Stimulated activated CD4-positive, alpha-beta T cell treated with anti-CD3 and anti-CD28 coated beads, Interleukin-1b, Interleukin-23, amount 100 ng/mL, for 1 hour (primary cell): ENCODE measurements at places on chromosomes 1 and 21.

DNA sequence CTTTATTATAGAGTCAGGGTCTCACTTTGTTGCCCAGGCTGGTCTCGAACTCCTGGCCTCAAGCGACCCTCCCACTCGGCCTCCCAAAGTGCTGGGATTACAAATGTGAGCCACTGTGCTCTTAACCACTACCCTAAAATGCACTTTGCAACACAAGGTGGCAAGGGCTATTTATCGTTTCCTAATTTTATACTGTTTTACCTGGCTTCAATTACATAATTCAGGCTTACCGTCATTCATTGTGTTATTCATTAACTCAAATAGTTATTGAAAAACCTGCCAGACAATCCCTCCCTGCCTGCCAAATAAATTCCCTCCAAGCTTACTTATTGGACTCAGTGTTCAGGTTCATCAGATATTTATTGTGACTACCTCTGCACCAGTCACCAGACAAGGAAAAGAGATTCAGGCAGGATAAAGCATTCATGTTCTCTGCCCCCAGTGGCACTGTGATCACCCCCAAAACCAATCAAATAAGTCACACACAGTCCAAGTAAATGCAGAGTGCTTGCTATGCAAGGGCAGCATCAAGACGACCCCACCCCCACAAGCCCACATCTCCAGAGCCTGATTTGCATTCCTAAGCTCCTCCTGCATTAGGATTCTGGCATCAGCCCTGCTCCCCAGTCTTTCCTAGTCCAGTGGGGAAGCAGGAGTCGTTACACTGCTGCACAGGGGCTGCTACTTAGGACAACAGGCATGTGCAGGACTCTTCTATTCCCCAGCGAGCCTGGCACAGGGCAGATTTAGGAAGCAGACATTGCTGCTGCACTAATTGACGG lies 8.1 kb downstream of the PAQR7 start:
- no peak for DNase-seq

DNA sequence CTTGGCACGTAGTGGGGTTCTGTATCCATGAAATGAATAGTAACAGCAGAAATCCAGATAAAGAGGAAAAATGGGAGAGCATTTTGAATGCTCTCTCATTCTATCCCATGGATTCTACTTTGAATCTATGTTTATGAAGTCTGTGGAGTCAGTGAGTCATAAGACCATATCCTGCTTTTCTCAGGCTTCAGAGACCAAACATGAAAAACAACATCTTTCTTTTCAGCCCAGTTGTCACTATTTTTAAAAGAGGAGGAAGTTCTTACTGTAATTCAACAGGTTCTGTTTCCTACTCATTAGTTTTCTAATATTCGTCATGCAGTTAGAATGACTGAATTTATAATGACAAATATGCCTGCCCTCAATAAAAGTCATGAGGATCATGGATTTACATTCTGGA lies 39.4 kb upstream of the CD55 start:
- no peak for DNase-seq

GRCh38 chr1:229028544-229028943 lies 242.4 kb upstream of the RAB4A start:
- no peak for DNase-seq

GRCh38 chr1:202689082-202689481 lies 21.2 kb downstream of the SYT2 start:
- DNase-seq = no peak

- DNase-seq = no peak
Observed at GRCh38 chr21:17250778-17251241, 262.0 kb upstream of the CXADR start.

- DNase-seq = no peak
Observed at GRCh38 chr1:25700144-25700523, 83.5 kb downstream of the MAN1C1 start.

DNA sequence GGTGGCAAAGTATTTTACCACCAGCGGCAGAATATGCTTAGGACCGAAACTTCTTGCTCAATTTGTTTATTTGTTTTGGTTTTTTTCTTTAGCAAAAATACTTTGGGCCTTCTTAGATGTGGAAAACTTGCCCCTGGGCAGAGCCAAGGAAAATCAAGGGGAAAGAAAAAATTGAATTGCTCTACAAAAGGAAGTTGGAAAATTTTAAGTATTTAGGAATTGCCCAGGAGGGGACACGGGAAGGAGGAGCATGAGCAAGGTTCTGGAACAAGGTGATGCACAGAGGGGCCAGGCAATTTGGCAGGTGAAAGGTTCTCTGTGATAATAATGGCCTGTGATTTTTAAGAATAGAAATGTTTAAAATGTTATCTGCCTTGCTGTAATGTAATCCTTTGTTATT lies 28.6 kb downstream of the SGIP1 start:
- DNase-seq = no peak

DNA sequence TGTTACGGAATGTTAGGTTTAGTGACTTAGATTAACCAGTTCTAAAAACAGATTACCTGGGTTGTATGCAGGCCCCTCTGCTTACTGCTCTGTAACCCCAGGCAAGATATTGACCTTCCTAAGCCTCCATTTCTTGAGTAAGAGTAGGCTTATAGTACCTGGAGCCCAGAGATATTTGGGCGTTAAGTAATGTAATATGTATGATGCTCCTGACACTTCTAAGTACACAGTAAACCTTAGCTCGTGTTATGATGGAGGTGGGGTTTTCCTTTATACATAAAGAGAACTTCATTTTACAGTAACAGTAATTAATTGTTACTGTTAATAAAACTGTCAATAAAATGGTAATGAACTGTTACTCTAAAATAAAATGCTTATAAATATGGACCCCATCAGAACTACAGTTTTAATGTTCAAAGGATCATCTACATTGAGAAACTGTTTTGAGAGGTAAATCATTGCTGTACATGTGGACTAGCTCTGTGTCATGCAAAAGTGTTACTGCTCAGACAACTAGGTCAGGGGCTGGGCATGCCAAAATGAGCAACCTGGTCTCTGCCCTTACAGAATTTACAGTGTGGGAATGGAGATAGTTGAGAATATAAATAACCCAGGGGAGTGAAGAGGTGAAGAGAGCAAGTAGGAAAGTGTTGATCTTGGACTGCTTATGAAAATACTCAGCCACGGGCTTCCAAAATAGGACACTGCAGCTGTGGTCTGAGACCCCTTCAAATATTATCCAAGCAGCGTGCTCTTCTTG lies 26.6 kb downstream of the LRRC8C start:
- no peak for DNase-seq
